ENCODE measurements at places on chromosomes 13 and 19.

- peak; percentile 14 for DNase-seq
Observed at GRCh38 chr19:39941615-39942365, 7.4 kb upstream of the FCGBP start.

DNA sequence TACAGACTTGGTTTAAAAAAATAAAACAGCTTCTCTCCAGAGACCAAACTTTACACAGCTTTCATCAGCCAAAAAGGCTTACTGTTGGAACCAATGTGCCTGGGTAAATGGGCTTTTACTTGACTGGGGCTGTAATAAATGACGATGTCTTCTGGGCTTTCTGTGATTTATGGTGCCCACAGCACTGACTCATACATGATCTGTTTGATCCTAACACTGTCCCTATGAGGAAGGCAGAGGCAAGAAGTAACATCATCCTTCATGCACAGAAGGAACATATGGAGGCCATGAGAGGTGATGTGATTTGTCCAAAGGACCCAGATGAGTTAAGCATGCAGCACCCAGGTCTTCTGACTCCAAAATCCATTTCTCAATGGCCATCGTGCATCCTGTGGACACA, 77.4 kb downstream of the DOCK9 start:
- DNase-seq, result no peak

DNA sequence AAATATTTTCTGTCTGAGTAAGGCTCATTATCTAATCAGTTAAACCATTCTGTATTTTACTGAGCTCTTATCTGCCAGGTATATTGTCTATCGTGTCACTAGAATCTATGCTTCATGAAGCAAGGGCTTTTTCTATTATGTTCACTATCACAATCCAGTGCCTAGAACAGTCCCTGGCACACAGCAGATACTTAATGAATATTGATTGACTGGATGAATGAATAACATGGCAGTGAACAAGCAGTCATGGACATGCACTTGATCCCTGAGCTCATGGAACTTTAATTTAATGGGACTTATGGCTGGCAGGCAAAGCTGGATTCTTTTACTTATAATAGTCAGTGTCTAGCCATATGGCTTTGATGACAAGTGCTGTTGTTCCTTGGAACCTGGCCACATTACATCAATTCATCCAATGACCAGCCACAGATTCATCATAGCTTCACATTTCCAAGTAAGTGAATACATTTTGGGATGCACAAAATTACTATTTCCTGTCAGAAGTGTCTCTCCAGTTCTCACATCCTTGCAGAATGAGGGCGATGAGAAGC, 214.8 kb downstream of the COG6 start:
- DNase-seq, result no peak

- no peak for DNase-seq
Observed at GRCh38 chr13:27135023-27135422, 36.6 kb downstream of the USP12 start.

- peak; percentile 99 for DNase-seq
Observed at GRCh38 chr19:44401139-44402115, at the start of gene ZNF285. Gene ZNF285 (minus strand): TSS chr19:44401608. CDS start chr19:44397213, 4,395 bp downstream.

DNA sequence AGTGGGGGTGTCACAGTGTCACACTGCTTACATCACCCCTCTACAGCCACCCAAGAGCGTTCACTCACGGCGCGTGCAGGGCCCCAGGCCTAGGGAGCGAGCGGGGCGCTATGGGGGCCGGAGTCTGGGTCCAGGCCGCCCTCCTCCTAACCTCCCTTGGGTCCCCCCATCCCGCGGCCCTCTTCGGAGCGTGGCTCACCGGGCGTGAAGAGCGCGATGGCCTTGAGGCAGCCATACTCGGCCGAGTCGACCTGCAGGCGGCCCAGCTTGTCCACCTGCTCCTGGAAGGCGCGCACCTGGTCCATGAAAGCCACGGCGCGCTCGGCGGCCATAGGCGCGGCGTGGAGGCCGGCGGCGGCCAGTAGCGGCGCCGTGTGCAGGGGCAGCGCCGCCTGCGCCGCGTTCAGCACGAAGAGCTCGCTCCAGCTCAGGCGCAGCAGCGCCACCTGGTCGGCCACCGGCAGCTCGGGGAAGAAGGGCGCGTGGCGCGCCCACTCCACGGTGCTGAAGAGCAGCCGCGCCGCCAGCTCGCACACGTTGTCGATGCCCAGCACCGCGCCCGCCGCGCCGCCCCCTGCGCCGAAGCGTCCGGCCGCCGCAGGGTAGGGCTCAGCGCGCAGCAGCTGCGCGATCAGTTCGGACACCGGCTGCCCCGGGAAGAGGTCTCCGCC, 9.4 kb downstream of the OCEL1 start:
- DNase-seq, result peak; percentile 86

GRCh38 chr13:26605845-26606244, 48.4 kb downstream of the WASF3 start:
- no peak for DNase-seq

DNA sequence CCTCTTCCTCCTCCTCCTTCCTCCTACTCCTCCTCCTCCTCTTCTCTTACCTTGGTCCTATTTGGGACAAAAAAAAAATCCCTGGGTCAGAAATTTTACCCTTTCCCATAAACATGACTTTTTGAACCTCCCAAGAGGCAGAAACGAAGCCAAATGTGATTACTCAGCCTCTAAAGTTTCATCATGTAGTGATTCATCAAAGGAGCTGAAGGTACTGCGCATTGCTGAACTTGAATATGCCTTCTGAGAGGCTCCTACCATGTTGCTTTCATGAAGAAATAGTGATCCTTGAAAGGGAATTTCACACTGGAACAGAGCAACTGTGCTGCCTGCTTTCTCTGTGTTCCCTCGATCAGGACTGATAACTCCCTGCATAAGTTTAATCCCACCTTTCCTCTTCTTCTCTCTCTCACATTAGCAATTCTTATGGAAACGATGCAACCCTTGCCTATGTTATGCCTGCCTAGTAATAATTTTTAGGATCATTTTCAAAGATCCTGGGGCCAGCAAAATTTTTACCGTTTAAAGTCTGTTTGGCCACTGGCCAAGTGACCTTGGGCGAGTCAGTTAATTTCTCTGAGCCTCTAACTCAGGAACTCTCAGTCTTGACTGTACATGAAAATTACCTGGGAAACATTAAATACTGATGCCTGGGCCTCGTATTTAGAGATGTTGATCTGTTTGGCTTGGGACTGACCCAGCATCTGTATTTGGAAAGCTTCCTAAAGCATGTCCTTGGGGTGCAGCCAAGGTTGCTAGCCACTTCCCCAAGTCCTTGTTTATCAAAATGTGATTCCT, 149.5 kb downstream of the DCT start:
- DNase-seq, result peak; percentile 66

GRCh38 chr19:1699386-1699785, 47.0 kb upstream of the TCF3 start:
- no peak for DNase-seq

DNA sequence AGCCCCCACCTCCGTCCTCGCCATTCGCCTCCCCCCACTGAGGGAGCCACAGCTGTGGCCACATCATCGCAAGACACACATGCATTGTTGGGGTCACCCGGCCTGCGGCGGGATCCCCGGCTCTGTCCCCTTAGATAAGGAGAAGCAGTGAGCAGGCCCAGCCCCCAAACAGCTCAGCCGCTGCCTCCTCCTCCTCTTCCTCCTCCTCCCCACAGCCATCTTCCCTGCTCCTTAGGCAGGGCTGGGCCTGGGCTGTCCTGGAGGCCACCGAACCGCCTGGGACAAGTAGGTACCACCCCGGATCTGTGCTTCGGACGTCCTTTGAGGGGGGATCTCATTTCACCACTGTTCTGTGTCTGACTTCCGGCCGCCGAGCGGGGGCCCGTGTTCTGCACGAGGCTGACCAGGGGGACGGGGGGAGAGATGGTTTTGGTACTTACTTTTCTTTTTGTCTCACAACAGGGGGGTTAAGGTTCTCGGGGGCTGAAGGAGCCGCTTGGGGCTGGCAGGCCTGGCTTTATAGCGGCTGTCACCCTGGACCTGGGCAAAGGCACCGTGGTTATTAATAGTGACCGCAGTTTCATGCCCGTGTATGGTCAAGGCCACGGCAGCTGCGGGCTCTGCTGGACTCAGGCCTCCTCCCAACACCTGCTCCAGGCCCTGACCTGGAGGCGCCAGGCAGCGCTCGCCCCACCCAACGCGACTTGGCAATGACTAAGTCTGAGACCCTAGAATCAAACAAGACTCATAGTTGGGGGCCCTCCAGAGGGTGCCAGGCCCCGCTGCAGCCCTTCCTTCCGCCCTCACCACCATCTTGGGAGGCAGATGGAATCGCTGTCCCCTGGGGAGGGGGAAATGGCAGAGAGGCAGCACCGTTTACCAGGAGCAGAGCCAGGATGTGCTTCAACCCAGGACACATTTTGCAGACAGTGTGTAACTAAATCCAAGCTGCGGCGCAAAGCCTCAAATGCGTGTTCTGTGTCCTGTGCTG, 18.3 kb downstream of the NMRK2 start:
- peak; percentile 86 for DNase-seq

GRCh38 chr13:61592489-61592888, 176.8 kb upstream of the PCDH20 start:
- DNase-seq, result no peak

GRCh38 chr13:52156724-52157261, 2.6 kb downstream of the NEK3 start:
- no peak for DNase-seq

DNA sequence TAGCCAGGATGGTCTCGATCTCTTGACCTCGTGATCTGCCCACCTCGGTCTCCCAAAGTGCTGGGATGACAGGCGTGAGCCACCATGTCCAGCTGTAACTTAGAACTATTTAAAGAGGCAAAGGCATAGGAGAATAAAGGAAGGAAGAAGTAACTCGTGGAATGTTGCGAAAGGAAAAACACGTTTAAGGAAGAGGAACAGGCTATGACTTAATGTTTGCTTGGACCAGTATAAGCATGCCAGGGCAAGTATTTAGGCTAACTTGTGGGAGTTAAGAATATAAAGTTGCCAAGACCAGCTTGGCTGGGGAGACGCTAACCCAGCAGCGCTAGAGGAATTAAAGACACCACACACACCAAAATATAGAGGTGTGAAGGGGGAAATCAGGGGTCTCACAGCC, 33.5 kb downstream of the ZNF844 start:
- DNase-seq, result no peak

DNA sequence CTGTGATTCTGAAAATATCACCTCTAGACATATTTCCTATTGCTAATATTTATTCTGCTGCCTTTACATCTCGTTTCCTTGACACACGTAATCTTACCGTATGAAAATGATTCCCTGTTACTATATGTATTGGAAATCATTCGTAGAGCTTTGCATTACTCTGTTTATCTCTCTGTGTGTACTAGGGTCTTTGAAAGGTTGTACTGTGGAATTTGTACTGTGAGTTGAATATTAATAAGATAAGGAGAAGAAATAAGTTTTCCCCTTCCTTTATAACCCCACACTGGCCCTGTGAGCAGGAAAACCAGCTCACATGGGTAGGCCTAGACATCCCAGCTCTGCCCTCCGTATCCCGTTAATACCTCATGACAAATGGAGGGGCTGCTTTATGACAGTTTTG, 354.9 kb downstream of the KLF5 start:
- DNase-seq, result no peak

- no peak for DNase-seq
Observed at GRCh38 chr13:27962128-27962841, 6.8 kb downstream of the CDX2 start.

- no peak for DNase-seq
Observed at GRCh38 chr13:114015111-114015968, 41.5 kb upstream of the C13orf46 start.

DNA sequence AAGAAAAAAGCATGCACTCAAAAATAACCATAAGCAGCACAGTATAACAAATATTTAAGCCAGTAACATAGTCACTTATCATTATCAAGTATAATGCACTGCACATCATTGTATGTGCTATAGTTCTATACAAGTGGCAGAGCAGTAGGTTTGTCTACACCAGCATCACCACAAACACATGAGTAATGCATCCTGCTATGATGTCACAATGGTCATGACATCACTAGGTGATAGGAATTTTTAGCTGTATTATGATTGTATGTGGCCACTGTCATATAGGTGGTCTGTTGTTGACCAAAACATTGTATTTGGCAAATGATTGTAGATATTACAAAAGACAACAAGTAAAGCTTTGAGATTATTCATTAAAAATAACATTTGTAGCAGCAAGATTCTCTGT, 860.7 kb upstream of the GPC6 start:
- no peak for DNase-seq

DNA sequence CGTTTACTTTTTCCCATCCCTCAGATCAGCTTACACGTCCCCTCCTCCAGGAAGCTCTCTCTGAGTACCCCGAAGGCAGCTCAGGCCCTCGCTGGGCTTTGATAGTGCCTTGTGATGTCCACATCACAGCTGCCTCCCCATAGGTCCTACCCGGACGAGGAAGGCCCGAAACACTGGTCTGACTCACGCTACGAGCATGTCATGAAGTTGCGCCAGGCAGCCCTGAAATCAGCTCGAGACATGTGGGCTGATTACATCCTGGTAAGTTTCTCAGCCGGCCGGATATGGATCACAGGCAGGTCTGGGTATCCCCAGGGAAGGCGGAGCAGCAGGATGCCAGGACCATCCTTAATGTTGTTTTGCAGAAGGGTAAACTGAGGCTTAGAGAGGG, 4.8 kb downstream of the COLGALT1 start:
- no peak for DNase-seq

DNA sequence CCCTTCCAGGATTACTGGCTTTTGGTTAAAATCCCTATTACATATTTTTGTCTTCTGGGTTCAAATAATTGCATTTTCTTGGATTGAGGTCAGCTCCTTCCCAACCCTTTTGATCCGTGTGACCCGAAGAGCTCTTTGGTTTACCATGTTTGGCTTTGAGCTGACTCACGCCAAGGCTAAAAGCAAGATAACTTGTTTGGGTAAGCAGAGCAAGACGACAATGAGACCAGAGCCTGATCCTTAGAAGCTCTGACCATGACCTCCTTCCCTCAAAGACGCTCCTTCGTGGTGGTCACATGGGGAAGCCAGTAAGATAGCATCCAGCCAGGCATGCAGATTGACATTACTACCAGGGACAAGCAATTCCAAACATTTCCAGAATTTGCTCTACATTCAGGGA, 153.8 kb downstream of the DCT start:
- no peak for DNase-seq

DNA sequence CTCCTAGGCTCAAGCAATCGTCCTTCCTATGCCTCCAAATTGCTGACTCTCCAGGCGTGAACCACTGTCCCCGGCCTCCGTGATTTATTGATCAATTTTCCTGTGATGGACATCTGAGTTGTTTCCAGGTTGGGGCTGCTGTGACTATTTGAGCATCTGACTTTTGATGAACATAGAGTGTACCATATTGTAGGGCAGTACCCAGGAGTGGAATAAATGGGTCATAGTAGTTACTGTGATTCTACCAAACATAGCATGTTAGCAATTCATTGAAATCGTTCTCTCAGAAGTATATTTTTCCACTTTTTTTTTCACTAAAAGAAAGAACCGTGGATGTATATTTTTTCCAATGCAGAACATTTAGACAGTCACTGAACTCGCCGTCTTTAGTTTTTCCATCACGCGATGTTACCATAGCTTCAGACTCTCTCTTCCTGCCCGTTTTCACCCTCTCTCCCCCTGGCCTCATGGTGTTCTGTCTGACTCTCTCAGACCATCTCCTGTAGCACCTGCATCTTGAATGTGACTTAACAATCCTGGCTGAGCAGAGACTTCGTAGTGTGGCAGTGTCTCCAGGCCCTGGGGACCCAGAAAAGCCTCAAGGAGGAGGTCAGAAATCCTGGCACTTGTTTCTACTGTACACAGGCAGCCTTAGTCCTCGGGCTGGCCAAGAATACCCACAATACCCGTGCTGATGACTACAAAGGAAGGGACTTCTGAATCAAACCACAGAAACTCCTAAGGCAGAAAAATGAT, 3.2 kb upstream of the RASGRP4 start:
- DNase-seq, result no peak

- DNase-seq, result no peak
Observed at GRCh38 chr13:49248622-49249002, 887 bp downstream of the CDADC1 start.
